ENCODE measurements at places on chromosomes 4 and X.

DNA sequence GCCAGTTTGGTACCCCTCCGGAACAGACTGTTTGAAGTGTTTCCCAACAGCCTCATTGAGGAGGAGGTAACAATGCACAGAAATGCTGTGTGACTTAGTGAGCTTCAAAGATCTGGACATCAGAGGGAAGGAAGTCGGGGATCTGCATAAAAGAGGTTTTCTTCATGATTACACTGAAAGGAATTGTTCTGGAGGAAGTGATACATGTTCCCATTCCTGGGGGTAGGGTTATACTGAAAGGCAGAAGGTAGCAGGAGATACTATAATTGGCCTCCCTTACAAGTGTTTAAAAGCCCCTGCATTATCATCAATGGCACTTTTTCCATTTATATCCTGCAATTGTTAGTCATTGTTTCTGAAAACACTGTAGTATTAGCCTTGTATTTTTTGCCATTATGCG, 94.0 kb upstream of the DKK2 start:
- DNase-seq = no peak

- DNase-seq = no peak
Observed at GRCh38 chr4:76016393-76016792, 6.9 kb downstream of the CXCL10 start.

GRCh38 chr4:101155368-101155767, 192.0 kb downstream of the PPP3CA start:
- no peak for DNase-seq

DNA sequence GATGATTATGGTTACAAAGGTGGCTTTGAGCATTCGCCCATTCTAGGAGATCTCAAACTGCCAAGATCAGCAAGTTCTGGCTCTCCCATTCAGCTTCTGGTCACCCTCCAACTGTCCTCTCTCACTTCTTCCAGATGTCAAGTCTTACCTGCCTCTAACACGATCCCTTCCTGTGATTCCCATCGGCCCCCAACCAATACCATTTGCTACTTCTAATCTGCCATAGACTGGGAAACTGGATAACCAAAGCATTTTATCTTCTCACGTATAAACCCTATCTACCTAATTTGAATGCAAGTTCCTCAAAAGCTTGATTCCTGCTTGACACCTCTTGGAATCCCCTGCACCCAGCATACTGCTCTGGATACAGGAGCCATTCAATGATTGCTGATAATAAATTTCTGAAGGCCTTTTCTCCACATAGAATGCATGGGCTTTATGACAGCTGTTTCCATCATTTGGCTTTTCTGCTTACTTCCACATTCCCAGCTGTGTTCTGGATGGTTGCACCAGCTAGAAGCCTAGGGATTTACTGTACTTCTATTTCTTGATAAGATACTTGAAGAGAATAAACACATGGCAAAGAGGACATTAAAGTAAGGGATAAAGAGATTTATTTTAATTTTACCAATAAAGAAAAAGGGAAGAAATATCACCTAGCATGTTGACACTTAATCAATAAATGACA, 9.6 kb downstream of the GPC4 start:
- DNase-seq = no peak

DNA sequence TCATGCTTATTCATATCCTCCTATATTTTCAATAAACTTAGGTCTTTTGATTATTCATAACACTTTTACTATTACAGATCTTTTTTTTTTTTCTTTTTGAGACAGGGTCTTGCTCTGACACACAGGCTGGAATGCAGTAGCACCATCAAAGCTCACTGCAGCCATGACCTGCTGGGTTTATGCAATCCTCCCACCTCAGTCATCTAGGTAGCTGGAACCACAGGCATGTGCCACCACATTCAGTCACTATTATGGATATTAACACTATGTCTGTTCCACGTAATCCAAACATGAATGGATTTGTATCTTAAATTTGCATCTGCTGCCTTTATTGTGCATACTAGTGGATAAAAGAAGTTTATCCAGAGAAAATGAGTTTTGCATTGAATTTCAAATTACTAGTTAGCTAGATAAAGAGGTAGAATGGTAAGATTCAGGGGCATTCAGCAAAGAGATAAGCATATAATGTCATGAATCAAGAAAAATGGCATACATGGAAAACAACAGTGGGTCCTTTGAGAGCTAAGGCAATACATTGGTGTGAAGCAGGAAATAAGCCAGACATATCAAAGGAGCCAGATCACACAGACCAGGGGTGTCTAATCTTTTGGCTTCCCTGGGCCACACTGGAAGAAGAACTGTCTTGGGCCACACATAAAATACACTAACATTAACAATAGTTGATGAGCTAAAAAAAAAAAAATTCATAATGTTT, 13.9 kb downstream of the ANAPC10 start:
- no peak for DNase-seq

DNA sequence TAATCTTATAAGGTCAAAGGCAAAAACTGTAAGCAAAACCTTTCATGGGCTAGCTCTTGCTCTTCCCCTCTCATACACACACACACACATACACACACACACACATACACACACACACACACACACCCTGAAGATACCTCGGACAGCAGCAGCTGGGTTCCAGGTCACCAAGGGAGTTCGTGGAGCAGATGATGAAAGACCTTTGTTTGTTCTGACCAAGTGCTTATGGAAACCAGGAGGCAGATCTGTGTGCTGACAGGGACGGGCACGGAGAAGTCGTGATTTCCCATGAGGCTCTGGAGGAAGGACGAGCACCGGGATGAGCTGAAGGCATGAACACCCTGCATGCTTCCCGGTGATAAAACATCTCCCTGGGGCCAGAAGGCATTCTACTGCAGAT, 35.4 kb upstream of the CRMP1 start:
- no peak for DNase-seq

GRCh38 chrX:4043951-4044350, 330.5 kb upstream of the PRKX start:
- no peak for DNase-seq

- no peak for DNase-seq
Observed at GRCh38 chrX:14352511-14352910, 176.8 kb upstream of the GLRA2 start.

GRCh38 chr4:76208005-76208765, 5.4 kb downstream of the SCARB2 start:
- peak; percentile 67 for DNase-seq

GRCh38 chr4:2354760-2355159, 63.7 kb downstream of the ZFYVE28 start:
- DNase-seq = peak; percentile 33

All from breast epithelium (tissue), 4 donors.